Psoas muscle (tissue), 8 donors: ENCODE measurements at places on chromosomes 16 and 17. TPM values are rescaled to one million over a fixed set of nuclear protein-coding genes. Genes with fewer than 3 reads are reported as not detected.
A peak's percentile ranks its signal among the peaks of the same experiment; 100 is the strongest.

The UBE2I gene
- 49.8 TPM for polyA plus RNA-seq

DNA sequence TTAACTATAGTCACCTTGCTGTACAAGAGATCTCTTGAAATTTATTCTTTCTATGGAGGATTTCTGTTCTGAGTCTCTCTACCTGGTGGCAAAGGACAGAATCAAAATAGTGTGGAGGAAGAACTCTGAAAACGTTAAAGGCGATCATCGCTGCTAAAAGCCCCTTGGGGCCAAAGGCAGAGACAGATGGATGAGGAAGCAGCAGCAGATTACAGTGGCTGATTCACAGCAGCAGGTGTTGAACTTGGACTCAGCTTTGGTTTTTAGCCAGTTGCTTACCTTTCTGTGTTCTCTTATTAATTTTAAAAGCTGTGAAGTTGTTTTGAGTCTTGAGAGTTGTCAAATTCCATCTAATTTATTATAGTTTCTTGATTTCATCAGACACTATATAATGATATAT, 956.1 kb upstream of the GOT2 start:
- no peak for DNase-seq

DNA sequence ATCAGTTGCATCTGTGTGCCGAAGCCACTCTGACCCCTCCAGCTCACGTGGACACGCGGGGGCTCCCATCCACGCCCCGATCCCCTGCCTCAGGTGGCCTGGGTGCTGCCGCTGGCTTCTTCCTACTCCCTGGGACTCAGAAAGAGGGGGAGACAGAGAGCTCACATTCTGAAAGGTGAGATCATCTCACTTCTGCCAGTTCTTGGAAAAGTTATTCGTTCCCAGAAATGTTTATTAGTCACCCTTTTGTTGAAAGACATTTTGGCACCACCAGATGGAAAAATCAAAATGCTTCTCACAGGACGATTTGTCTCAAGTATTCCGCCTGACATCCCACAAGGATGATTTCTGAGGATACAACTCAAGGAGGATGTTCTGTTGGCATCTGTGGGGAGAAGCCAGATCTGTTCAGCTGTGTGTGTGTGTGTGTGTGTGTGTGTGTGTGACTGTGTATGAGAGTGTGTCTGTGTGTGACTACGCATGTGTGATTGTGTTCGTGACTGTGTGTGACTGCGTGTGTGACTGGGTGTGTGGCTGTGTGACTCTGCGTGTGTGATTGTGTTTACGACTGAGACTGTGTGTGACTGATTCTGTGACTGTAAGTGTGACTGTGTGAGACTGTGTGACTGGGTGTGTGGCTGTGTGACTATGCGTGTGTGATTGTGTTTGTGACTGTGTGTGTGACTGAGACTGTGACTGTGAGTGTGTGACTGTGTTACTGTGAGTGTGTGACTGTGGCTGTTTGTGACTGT, 207.3 kb downstream of the NTN1 start:
- DNase-seq: no peak

DNA sequence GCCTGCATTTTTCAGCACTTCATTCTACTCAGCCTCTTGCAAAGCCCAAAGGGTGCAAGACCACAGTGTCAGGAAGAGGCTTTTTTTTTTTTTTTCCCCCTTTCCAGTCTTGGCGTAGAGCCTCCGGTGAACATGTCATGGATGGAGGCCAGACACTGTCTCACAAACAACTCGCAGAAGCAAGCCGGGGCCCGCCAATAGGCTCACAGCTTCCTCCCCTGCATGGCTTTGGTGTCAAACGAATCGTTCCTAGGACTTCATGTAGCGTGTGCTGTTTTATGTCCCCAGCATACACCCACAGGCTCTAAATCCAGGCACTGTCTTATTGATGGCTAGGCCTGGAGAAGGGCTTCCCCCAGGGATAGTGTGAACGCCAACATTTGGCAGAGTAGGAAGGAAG, 457.7 kb upstream of the MAF start:
- peak; percentile 31 for DNase-seq

GRCh38 chr17:10773391-10773790, 30.5 kb downstream of the TMEM238L start:
- no peak for DNase-seq

GRCh38 chr16:81718637-81719036, 60.5 kb upstream of the PLCG2 start:
- no peak for DNase-seq

- DNase-seq: peak; percentile 39
Measured at GRCh38 chr16:1223355-1224214, 1.5 kb downstream of the TPSG1 start.

- no peak for DNase-seq
Measured at GRCh38 chr17:35073183-35073790, 9.8 kb upstream of the RFFL start.

DNA sequence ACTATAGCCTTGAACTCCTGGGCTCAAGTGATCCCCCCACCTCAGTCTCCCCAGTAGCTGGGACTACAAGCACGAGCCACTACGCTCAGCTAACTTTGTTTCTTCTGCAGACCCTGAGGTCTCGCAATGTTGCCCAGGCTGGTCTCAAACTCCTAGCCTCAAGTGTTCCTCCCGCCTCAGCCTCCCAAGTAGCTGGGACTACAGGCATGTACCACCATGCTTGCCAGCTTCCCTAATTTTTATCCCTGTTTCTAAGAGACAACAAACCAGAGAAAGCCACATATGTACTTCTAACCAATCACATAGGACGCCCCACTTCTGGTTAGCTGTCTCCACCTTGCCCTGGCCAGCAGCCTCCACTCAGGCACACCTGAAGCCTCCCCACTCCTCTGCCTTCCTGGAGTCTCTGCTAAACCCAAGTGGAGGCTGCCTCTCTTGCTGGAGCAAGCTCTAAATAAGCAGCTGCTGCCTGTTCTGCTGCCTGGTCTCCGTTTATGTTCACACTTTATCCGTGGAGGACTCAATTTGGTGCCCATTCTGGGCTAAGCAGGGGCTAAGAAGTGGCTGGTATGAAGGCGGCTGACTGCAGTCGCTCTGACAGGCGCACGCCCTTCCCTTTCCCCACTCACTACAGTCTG, 24.7 kb downstream of the NSMCE1 start:
- no peak for DNase-seq
